ENCODE measurements at places on chromosomes 5 and 9.

DNA sequence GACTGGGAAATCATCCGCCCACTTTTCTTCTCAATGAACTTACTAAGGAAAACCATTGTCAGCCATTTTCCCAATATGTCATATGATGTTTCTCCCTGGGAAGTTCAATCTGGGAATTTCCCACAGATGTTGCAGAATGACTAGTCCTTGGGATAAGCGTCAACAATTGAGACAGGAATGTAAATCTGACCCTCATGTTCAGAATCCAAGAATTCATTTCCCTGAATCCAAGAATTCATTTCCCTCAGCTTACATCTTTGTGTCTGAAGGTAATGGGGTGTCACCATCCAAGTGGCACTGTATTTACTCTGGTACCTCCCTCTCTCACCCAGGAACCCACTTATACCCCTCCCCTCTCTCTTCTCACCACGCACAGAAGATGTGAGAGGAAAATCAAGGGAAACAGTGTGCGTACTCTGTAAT, 7.4 kb downstream of the KLF9 start:
- DNase-seq: no peak

DNA sequence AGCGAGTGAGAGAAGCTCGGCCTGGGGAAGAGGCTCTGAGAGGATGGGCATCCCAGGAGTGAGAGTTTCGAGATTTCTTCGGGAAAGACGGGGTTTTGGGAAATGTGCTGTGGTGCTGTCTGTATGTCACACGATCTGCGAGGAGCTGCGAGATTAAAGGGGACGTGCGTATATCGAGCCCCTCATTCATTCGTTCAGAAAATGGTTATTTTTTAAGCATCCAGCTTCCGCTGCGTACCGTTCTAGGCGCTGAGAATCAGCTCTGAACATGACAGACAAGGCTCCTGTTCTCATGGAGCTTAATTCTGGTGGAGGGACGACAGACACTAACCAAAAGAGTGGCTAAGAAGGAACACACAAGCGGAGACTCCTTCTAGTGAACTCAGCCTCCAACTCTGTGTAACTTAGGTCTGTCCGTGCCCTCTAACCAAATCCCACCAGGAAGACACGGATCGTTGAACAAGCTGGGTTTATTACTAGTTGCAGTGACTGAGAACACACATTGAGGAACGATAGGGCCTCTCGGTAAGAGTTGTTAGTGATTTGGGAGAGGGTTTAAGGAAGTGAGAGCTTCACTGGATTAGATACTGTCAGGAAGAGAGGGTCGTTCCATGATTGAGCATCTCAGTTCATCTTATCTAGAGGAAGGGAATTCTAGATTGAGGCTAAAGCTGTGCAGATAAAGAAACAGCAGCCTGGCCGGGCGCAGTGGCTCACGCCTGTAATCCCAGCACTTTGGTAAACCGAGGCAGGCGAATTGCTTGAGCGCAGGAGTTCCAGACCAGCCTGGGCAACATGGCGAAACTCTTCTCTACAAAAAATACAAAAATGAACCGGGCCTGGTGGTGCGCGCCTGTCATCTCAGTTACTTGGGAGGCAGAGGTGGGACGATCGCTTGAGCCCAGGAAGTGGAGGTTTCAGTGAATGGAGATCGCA, 1.0 kb upstream of the FBXW11 start:
- DNase-seq: no peak

DNA sequence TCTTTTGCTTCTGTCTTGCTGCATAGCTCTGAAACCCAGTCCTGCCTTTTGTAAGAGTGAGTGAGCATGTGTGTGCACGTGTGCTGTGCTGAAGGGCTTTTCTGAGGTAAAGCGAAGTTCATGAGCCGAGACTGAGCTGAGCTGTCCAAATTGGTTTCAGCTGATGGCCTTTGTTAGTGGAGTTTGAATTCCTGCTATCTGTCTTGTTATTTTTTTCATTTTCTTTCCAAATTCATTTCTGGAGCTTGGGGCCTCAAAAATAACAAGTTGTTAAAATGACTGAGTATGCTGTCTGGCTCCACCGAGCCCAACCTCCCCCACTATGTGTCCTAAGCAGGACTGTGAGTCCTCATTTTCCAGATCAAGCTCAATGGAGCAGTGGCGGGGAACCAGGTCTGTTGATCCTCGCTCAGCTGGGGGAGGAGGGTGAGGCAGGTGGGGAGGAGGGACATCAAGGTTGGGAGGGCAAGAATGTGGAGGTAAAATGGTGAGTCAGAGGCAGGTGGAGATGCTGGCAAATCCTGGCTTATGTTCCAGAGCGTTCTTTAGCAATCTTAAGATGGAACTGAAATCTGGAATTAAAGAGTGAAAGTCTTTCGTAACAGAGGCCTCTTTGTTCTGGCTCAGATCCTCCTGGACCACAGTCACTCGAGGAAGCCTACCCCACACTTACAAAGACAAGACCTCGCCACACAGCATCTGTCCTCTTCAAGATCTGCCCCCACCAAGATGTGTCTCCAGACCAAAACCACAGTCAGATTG, 63.9 kb downstream of the SREK1 start:
- no peak for DNase-seq

GRCh38 chr5:95620870-95621838, 1.3 kb downstream of the GPR150 start:
- peak; percentile 53 for DNase-seq

GRCh38 chr9:68546596-68547390, 6.1 kb upstream of the TMEM252 start:
- DNase-seq: no peak

GRCh38 chr9:115640887-115641286, 512.7 kb upstream of the PAPPA start:
- no peak for DNase-seq

DNA sequence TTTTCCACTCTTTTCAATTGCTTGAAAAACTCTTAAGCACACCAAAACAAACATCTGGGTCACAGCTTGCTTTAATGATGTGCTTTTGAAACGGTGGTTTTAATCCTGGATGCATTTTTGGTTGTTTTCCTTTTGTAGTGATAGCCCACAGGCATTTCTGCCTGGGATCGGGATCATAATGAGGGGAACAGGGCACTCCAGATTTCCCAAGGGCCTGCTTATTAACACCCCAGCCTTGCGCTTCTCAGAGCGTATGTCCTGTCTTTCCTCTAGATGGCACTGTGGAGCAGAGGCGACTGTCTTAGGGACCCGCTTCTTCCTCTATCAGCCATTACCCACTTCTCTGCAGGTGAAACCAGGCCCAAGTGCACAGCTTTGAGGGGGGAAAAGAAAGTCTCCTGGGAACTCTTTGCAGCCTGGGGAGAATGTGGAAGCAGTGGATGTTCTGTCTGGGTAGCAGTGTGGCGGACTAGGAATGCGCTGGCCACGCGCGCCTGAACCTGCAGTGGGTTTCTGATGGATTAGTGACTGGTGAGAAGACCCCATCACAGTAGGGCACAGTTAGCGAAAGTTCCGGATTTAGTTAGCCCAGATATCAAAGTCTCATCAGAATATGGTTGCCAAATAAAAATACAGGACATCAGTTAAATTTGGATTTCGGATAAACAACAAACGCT, 190.1 kb downstream of the GNA14 start:
- DNase-seq: peak; percentile 51

- no peak for DNase-seq
Measured at GRCh38 chr5:88188458-88189132, 80.0 kb downstream of the TMEM161B start.

GRCh38 chr5:148418511-148418910, 34.8 kb downstream of the FBXO38 start:
- DNase-seq: no peak

DNA sequence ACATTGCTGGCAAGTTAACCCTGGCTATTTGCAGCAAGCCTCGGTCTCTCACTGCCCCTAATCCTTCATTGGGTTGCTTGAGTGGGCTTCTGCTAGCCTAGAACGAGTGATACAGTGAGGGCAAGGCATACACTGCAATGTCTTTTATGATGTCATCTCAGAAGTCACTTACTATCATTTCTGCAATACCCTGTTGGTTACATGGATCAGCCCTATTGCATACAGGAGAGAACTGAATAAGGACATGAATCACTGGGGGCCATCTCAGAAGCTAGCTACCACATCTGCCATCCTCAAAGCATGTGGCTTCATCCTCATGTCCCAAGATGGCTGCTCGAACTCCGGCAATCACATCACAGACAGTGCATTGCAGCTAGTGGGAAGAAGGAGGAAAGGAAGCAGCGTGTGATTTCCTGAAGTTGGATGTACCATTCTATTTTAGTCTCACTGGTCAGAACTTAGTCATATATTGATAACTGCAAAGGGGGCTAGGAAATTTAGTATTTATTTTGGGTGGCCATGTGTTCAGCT, 33.3 kb upstream of the CDKN2AIPNL start:
- DNase-seq: no peak

DNA sequence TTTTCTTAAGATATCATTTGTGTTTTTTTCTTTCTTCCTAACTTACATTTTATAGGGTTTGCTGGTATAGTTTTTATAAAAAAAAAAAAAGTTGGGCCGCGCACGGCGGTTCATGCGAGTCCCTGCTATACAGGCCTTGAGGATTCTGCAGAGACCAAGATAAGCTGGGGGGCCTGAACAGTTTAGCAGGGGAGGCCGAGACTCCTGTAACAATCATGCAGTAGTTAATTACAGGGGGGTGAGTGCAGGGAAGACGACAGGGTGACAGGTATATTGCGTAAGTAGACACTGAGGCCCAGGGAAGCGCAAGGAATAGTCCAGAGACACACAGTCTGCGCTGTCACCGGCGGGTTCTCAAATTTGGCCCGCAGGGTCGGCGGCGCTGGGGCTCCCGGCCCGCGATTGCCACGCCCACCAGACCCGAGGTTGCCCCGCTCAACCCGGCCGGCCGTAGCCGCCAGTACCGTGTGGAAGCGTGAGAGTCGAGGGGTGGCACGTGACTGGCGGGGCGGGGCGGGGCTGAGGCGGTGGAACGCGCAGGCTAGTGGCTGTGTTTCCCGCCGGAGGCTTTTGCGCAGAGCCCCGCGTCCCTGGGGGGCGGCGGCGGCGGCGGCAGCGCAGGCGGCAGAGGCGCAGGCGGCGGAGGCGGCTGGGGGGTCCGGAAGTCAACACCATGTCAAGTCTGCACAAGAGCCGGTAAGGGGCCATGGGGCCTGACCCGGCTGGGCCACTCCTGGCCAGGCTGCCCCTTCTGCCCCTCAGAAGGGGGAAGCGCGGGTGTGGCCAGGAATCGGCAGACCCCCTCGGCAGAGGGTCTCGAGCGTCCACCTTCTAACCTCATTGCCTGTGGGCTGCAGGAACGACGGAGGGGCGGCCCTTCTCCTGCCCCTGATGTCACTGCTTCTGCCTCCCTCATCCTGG, at the start of gene TBC1D13:
TBC1D13 (plus strand) TSS at position 573 of the 921 bp plus-strand sequence; CDS start at position 674, 101 bp downstream.
- peak; percentile 91 for DNase-seq

- DNase-seq: no peak
Measured at GRCh38 chr5:33966805-33967204, 17.7 kb downstream of the SLC45A2 start.

GRCh38 chr5:177457852-177458681, 11.5 kb downstream of the PRR7 start:
- no peak for DNase-seq

DNA sequence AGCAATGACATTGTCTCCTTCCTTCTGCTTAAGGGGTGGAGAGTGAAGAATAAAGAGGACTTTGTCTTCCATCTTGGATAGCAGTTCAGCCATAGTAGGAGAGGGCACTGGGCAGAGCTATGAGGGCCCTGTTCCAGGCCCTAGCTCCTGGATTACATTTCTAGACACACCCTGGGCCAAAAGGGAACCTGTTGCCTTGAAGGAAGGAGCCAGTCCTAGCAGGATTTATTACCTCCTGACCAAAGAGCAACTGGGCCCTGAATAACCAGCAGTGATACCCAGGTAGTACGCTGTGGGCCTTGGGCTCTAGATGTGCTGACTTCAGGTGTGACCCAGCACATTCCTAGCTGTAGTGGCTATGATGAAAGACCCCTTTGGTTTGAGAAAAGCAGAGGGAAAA, 95.8 kb downstream of the RMI1 start:
- DNase-seq: no peak

GRCh38 chr9:68678430-68678829, 26.6 kb upstream of the PIP5K1B start:
- no peak for DNase-seq

DNA sequence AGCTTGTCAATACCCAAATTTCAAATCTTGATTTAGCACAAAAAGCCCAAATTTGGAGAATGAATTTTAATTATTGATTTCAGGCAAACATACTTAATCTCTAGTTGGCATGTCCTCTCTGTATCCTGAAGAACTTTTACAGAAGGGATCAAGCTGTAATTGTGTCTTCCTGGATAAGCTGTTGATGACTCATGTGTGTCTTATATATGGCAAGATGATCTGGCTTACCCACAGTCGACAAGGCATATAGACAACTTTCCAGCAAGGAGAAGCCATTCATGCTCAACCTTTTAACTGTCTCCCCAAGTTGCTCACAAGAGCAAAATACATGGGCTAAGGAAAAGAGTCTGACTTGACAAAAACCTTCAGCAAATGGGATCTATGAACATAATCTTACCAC, 112.5 kb upstream of the SLCO6A1 start:
- no peak for DNase-seq

GRCh38 chr5:98843481-98843880, 70.0 kb downstream of the RGMB start:
- DNase-seq: no peak

GRCh38 chr5:177338251-177339106, 13.0 kb downstream of the LMAN2 start:
- DNase-seq: no peak

- no peak for DNase-seq
Measured at GRCh38 chr5:93346301-93346700, 234.7 kb downstream of the NR2F1-AS1 start.

DNA sequence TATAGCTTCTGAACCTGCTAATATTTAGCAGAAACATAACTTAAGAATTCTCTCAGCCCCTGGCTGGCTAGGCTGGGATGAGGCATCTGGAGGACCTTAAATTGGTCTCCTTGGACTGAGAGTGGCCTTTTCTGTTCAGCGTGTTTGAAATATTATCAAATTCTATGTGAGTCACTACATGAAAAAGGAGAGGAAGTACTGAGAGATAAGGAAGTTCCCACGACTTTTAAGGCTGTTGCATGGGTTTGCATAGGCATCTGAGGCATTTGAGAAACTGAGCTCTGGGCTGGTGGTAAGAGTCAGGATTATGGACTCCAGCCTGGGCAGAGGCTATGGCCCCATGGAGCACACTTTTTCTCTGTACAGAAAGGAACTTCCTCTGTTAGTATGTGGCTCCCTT, 816.2 kb upstream of the GRAMD2B start:
- no peak for DNase-seq

GRCh38 chr9:78294290-78295176, 2.4 kb upstream of the PSAT1 start:
- no peak for DNase-seq

DNA sequence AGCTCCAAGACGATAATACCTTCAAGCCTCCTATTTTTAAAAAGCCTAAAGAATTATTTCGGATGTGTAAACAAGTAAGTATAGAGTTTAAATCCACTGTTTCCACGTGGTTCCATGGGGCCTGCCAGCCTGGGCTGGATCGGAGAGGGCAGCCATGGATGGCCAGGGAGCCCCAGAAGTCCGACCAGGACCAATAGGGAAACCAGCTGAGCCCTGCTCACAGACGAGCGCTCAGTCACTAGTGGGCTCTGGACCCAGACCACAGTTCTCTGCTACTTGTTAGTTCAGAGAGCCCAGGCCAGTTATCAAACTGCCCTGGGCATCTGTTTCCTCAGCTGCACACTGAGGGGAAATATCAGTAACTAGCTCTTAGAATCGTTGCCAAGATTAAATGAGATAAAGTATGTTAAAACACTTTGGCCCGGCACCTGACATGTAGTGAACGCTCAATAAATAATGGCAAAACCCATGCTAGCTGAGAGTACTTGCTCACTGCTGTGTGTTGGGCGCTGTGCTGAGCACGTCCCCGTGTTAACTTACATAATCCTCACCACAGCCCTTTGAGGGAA, 124.8 kb downstream of the RGS3 start:
- no peak for DNase-seq
